ENCODE measurements at places on chromosomes 1 and 21.
A peak's percentile ranks its signal among the peaks of the same experiment; 100 is the strongest.

DNA sequence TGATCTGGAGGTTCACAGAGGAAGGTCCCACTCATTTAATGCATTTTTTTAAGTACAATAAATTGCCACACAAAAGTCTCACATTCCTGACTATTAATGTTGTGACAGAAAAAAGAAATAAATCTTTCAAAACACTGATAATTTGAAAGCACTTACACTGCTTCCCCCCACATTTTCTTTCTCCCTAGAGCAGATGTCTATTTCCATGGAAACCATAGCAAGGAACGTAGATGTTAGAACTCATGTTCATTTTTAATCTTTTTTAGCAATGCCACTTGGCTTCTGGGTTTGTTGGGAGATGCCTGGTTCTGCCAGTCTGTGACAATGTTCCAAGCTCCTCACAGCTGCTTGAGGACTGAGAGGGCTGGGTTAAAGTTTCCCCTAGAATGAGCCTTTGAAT is 1.9 kb upstream of the STMN1 start:
- DNase-seq, result no peak

DNA sequence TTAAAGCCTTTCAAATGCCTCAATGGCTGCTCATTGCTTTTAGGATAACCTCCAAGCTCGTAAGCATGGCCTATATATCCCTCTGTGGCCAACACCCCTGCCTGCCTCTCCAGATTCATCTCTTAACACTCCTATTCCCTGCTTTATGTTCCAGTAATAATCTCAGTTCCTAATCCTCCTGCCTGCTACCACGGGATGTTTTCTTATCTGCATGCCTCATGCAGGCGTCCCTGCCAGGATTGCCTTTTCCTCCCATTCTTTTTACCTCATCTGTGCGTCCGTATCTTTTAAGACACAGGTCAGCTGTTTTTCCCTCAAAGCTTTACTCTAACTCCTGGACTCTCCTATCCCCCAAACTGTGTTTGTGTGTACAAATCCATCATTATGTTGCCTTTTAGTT is 36.1 kb downstream of the ZBTB40 start:
- DNase-seq, result no peak

DNA sequence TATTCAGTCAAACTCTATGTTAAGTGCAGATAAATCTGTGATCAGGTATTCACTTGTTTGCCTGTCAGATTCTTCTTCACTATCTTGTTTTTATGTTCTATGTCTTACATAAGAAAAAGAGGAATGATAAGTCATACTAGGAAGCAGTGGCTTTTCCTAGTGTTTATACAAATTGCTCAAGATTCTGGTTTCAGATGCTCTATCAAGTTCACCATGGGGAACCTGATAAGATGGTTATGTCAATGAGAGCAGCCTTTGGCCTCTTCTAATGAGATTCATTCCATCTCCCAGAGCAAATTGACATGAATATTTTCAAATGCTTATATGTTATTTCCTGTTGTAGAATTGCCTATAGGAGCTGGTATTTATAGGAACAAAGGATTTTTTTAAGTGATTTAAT is 218.8 kb upstream of the TMPRSS15 start:
- no peak for DNase-seq

GRCh38 chr1:169572187-169572586 is 14.1 kb downstream of the F5 start:
- no peak for DNase-seq

DNA sequence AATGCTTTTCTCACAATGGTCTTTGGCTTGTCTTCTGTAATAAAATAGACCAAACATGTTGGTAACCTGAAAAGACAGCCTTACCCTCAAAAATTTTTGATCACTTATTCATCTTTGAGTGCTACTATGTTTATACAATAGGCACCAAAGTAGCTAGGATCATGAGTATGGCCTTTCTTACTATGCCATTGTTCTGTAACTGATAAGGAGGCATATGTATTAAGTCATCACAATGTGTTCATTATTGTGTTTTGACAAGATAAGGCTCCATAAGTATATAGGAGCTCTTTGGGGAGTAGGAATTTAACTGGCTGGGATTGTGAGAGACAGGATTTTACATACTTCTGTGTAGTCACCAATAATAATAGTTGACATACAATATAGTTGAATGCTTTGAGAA is 675 bp downstream of the TMCO2 start:
- DNase-seq, result no peak

DNA sequence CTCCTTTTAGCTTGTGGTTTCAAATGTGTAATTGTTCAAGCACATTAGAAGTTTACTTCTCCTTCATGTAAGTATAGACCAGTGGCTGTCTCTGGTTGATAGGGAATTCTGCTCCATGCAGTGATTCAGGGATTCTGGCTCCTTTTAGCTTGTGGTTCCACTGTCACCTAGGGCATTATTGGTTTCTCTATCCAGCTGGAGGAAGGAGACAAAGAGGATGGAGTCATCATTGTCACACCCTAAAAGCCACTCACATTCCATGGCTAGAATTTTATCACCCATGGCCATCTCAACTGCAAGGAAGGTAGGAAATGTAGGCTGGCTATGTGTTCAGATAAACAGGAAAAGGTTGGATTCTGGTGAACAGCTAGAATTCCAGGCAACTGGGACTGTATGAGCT is 131.2 kb downstream of the URB2 start:
- DNase-seq, result no peak

DNA sequence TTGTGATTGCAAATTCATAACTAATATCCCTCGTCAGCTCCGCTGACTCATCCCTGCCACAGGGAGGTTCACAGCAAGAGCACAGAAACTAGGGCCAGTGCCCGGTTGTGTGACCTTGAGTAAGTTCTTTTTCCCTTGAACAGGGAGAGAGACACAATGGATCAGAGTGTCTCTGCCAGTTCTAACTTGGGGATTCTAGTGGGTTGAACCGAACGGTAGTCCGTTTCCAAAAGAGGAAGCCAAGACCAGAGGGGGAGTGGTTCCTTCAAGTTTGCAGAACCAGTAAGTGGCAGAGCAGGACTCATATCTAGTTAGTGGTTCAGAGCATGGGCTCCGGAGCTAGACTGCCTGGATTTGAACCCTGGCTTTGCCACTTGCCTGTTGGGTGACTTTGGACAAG is 4.9 kb upstream of the SHISA4 start:
- DNase-seq, result no peak

DNA sequence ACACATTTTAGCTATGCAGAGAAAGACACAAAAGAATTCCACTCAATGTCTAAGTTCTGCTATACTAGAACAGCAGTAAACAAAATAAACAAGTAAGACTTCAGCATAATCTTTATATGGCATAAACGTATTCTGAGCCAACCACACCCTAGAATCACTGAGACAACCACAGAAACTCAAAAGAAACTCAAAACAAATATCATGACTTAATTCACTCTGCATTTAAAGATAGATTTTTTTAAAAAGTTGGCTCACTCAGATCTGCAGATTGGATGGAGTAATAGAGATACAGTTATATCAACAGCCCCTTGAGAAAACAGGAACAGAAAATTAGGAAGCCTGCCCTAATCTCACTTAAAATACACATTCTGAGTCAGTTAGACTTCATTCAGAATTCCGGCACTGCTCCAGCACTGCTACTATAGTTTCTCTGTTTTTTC is 95.0 kb downstream of the COL24A1 start:
- peak; percentile 11 for DNase-seq

GRCh38 chr1:85656948-85657347 is 51.3 kb downstream of the ZNHIT6 start:
- no peak for DNase-seq

- DNase-seq, result no peak
These were observed 75.0 kb downstream of the USP24 start for GRCh38 chr1:55140137-55140536.

GRCh38 chr1:168386949-168387586 is 106.4 kb downstream of the TBX19 start:
- no peak for DNase-seq

DNA sequence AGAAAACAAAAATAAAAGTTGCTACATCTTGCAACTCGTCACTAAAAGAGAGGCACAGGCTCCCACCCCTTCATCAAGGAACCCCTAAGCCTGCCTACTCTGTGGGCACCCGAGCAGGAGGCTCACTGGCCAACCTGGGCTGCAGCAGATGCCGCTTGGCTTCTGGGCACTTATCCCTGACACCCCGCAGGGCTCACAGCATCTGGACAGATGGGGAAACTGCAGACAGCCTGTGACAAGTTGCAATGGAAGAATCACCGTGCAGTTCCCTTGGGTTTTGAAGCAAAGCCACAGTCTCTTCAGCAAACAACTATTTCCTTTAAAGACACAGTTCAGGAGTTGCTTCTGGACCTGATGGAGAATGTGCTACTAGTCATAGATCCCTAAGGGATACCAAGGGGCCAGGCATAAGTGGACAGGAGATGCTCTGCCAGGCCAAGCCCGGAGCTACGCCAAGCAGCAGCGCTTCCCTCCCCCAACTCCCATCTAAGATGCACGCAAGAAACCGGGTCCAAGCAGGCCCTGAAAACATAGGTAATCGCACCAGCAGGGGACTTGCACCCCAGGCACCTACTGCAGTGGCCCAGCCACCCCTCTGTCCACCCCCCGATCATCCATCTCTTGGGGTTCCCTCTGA is 170.6 kb downstream of the NPHP4 start:
- no peak for DNase-seq

DNA sequence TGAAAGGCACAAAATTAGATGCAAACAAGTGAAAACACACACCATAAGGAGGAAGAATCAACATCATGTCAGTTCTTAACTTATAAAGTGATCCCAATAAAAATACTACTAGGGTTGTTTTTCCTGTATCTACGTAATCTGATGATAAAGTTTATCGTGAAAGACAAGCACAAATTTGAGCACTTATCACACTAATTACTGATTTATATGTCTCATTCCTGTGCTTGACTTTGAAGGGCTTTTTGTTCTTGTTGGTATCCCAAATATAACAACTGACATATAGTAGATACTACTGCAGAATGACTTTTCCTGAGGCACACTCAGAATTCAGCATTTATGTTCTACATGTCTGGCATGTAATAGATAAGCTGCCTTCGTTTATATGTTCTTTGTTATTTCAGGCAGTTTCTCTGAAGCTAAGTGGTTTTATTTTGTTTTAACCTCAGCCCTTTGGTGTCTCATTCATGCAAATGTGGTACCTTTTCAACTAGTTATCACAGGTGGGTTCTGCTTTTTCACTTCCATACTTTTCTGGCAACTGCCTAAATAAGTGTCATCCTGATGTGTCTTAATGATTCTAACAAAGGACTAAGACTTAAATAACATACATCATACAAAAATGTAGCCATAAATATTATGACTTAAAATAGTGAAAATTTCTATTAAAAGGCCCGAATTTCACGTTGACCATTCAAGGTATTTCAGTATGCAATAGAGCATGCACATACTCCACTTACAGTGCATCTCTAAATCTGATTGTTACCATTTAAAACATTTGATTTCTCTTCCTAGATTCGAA is 73.2 kb downstream of the LRRC8C start:
- DNase-seq, result no peak
